ENCODE measurements at places on chromosomes 13 and 19.

GRCh38 chr13:39685652-39686051 lies 30.2 kb downstream of the COG6 start:
- DNase-seq, result no peak

GRCh38 chr13:71515744-71516038 lies 351.3 kb downstream of the DACH1 start:
- no peak for DNase-seq

- peak; percentile 17 for DNase-seq
Observed at GRCh38 chr13:108680011-108680410, 50.6 kb downstream of the MYO16 start.

DNA sequence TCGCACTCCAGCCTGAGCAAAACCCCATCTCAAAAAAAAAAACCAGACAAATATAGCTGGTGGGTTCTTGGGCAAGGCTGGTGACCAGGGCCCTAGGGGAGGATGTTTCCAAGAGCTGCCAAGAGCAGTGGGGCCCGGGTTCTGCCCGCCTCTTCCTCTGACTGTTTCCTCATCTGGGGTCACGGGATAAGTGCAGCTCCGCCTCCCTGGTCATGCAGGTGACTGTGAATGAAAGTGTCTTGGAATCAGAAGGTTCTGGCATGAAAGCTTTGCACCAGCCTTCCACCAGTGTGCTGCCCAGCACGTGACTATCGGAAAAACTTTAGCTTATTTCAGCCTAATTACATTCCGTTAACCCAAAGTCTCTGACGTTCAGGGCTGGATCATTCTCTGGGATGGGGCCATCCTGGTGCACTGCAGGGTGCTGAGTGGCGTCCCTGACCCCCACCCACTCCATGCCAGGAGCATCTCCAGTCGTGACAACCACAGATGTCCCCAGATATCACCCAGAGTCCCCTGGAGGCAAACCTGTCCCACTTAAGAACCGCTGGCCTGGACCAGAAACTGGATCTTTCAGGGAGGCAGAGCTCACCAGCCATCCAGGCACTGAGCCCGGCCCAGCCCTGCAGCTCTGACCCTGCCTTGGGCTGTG lies 85.6 kb downstream of the GNG7 start:
- peak; percentile 64 for DNase-seq

GRCh38 chr13:106602178-106602577 lies 34.2 kb upstream of the ARGLU1 start:
- DNase-seq, result no peak

DNA sequence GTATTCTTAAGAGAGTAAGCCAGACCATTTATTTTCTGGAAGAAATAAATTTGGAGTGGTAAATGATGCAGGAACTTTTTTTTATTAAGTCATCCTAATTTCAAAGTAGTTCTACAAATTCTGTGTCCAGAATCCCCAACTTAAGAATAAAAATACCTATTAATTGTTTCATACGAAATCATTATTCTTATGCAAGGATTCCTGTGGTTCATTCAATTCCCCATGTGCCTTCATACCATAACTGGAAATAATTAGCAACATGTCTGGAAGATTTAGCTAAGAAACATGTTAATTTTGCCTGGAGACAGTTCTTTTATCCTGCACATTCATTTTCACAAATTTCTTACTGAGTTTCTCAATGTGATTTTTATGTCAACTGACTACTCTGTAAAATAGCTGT lies 408.6 kb downstream of the PCDH9 start:
- no peak for DNase-seq

- no peak for DNase-seq
Observed at GRCh38 chr13:98490195-98490836, 86.6 kb downstream of the STK24 start.

DNA sequence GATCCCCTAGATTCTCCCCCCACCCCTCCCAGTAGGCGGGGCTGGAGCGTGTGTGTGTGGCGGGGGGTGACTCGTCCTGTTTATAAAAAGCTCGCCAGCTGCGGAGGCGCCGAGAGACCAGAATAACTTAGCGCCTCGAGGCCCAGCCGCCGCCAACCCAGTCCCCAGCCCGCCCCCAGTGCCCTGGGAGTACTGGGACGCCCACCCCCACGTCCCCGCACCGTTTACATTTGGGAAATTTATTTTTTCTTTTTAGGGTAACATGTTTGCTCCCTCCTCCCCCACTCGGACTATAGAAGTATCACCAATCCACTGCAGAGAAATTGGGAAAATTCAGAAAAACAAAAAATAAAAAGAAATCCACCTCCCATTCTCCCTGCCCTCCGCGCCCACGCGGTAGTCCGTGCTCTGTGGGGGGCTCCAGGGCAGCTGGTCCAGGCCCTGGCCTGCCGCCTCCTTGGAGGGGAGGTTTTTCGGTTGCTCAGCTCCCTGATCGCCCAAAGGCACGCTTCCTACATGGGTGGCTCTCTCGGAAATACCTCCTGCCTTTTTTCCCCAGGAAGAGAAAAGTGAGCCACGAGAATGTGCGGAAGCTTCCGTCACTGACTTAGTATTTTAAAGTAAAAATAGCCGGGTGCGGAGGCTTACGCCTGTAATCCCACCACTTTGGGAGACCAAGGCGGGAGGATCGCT lies 1.5 kb upstream of the RAB3A start:
- DNase-seq, result peak; percentile 93

GRCh38 chr19:52237771-52238400 lies 31.5 kb upstream of the ZNF766 start:
- peak; percentile 78 for DNase-seq

DNA sequence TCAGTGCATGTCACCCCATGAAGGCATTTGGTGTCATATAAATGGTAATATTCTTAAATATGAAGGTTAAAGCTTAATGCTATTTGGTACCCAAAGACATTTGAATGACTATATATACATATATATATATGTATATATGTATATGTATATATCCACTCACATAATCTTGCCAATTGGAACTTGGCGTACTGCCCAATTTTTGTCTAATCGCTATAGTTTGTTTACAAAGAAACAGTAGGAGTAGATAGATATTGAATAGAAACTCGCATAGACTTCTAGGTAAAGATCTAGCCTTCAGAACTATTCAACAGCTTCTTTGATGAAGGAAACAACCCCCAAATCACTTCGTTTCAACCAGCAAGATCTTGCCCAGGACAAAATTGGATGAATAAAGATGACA lies 24.1 kb downstream of the KLF5 start:
- DNase-seq, result no peak

DNA sequence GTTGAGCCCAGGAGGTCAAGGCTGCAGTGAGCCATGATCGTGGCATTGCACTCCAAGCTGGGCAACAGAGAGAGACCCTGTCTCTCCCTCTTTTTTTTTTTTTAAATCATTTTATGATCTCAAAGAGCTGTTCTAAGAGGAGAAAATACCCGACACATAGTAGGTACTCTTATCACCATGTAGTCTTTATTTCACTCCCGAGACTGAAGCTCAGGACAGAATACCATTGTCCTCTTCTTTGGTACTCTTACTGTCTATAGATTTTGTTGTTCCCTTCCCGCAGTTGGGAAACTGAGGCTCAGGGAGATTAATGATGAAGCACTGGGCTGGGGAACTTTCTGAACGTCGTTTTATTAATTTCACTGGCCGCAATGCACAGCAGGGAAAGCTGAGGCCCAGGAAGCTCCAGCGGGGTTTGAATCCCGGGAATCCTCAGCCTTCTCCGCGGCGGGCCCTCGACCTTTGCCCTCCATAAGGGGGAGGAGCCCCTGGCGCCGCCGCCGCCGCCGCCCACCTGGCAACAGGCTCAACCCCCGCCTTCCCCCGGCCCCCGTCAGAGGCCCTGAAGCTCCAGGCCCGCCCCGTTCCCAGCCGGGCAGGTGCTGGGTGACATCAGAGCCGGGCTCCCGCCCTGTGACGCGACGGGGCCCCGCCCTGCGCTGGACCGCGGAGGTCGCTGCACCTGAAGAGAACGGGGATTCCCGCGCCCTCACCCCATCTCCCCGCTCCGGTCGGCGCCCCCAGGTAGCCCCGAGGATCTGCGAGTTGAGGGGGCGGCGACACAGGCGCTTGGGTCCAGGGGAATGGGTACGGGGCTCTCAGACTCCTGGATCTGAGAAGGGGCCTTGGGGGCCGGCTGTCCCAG lies 1.6 kb downstream of the MYH14 start:
- DNase-seq, result peak; percentile 38

GRCh38 chr13:37601648-37602440 lies 3.3 kb upstream of the POSTN start:
- peak; percentile 78 for DNase-seq

DNA sequence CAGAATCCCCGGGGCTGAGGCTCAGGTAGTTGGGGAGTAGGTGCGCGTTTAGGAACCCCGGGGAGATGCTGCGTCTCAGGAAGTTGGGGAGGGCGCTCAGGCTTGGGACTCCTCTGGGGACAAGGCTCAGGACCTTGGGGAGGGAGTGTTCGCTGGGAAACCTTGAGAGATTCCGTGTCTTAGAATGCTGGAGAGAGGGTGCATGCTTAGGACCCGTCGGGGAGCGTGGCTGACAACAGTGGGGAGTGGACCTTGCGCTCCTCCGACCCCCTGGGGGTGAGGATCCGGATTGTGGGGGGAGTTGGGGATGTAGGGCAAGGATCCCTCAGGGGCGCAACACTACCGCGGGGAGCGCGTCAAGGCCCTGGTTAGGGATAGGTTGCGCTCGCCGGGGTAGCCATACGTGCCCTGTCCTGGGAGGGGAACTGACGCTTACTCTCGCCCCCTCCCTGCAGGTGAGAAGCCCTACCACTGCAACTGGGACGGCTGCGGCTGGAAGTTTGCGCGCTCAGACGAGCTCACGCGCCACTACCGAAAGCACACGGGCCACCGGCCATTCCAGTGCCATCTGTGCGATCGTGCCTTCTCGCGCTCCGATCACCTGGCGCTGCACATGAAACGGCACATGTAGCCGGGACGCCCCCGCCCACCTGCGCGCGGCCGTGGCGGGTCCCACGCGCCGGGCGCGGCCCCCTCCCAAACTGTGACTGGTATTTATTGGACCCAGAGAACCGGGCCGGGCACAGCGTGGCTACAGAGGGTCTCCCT lies 2.0 kb downstream of the KLF2 start:
- DNase-seq, result no peak

DNA sequence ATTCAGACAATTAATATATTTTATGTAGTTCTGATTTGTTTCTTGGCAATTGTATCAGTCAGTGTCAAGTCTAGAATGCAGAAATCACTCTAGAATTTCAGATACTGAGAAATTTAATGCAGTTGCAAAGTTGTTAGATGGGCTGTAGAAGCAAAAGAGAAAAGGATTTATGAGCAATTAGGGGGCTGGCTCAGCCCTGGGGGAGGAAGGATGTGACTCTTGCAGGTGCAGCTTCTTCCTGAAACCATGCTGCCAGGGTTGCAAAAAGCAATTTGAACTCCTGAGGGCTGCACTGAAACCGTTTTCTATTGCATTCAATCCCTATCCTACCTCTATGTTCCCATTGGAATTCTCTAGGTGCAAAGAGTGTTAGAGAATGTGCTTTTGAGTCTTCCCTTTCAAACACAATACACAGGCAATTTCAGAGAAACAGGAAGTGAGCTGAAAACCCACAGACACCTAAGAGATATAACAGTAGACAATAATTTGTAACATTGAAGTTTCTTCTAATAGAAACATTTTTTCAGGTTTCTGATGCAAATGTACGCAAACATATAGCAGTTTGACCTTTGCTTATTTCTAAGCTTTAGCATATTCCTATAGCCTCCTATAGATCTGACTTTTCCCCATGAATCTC lies 814.7 kb upstream of the ATXN8OS start:
- DNase-seq, result no peak

GRCh38 chr19:29625186-29625651 lies 19.1 kb downstream of the POP4 start:
- no peak for DNase-seq

GRCh38 chr13:113216254-113217048 lies 7.0 kb downstream of the CUL4A start:
- peak; percentile 48 for DNase-seq

DNA sequence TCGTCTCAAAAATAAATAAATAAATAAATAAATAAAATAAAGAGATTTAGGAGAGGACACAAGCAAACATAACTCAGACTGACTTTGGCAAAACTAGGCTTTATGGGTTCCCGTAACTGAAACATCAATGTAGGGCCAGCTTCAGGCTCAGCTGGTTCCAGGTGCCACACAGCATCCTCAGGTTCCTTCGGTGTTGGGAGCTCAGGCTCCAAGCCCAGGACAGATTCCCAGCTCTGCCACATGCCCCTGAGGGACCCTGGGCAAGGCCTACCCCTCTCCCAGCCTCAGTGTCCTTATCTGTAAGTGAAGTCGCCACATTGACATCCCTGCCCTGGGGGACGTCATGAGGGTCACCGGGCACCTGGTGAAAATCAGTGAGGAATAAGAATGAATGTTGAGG lies 18.7 kb downstream of the MISP start:
- no peak for DNase-seq

- no peak for DNase-seq
Observed at GRCh38 chr13:113129921-113130750, 7.5 kb downstream of the F10 start.

DNA sequence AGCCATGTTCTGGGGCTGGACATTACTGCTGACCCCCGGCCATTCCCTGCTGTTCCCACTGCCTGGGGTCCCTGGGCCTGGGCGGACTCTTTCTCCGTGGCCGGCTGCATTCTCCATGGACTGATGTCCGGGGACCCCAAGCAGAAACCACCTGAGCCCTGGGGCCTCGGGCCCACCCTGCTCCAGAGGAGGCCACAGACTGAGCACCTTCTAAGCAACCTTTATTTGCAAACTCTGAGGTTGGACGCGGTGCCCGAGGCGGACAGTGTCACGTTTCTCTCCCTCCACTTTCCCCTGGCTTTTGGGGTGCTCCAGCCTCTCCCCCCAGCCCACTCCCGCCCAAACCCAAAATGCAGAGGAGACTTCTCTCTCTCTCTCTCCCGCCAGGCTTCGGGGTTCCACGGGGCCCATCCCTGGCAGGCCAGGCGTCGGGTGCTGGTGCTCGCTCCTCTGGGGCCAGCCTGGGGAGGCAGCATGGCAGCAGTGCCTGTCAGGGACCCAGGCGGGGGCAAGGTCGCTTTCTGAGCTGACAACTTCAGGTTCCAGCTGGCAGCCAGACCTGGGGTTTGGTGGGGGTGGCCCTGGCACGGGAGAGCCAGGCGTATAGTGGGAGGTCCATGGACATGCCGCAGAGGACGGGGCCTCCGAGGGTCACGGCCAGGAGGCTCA lies 2.3 kb upstream of the C19orf25 start:
- no peak for DNase-seq

DNA sequence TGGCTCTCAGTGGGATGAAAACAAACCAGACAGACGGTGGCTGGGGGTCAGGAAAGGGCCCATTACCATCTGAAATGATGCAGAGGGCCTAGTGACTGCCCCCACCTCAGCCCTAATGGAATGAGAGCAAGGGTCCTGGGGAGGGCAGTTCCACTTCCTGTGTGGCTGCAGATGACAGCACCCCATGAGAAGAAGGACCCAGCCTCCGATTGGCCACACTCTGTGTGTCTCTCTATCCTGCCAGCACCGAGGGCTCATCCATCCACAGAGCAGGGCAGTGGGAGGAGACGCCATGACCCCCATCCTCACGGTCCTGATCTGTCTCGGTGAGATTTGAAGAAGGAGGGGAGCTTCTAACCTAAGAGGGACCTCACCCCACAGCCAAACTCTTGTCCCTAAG lies 498 bp downstream of the LILRB1 start:
- DNase-seq, result no peak

- peak; percentile 20 for DNase-seq
Observed at GRCh38 chr13:39855236-39855635, 199.8 kb downstream of the COG6 start.
